ENCODE measurements at places on chromosomes 4 and X.
A peak's percentile ranks its signal among the peaks of the same experiment; 100 is the strongest.

GRCh38 chrX:120692319-120692718 is 62.5 kb upstream of the C1GALT1C1 start:
- no peak for DNase-seq

GRCh38 chr4:26321373-26322221 is 783 bp downstream of the RBPJ start:
- no peak for DNase-seq

DNA sequence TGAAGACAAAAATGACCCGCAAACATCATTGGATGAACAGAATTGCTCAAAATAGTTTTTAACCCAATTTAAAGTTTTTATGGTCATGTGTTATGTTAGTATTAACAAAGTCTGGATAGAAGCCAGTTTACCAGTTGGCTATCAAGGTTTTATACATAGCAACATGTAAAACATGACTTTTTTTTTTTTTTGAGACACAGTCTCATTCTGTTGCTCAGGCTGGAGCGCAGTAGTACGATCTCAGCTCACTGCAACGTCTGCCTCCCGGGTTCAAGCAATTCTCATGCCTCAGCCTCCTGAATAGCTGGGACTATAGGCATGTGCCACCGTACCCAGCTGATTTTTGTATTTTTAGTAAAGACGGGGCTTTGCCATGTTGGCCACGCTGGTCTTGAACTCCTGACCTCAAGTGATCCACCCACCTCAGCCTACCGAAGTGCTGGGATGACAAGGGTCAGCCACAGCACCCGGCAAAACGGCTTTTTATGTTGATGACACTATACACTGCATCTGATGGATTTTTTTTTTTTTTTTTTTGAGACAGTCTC is 3.4 kb downstream of the SAT1 start:
- no peak for DNase-seq

DNA sequence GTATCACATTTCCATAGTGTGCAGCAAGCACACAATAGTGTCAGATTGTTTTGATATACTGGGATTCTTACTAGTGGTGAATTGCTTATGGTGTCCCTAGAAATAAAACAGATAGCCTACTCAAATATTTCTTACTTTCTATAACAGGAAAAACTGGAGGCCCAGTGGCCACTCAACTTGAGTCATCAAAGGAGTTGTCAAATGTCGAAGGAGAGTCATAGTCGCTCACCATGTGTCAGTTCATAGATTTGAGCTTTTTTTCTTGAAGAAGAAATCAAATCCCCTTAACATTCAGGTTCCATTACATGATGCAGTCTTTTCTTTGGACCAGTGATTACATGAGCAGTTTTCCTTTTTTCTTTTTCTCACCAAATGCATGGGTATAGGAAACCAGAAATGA is 1271.0 kb downstream of the RAPGEF2 start:
- DNase-seq, result no peak

GRCh38 chrX:40282946-40283660 is 185.3 kb upstream of the BCOR start:
- no peak for DNase-seq

DNA sequence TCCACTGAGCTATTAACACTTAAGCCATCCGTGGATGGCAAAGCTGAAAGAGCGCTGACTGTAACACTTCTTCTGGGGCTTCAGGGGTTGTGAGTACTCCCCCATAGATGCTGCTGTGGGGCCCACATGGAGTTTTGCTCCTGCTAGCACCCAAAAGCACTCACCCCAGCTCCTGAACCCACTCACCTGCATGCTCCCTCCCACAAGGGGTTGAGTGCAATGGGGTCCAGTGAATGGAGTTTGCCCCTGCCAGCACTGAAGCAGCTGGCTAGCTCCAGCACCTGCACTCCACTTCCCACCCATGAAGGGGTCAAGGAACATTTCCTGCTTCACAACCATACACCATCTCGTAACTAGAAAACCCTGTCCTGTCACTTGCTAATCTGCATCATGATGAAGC is 78.9 kb downstream of the IL21 start:
- no peak for DNase-seq

DNA sequence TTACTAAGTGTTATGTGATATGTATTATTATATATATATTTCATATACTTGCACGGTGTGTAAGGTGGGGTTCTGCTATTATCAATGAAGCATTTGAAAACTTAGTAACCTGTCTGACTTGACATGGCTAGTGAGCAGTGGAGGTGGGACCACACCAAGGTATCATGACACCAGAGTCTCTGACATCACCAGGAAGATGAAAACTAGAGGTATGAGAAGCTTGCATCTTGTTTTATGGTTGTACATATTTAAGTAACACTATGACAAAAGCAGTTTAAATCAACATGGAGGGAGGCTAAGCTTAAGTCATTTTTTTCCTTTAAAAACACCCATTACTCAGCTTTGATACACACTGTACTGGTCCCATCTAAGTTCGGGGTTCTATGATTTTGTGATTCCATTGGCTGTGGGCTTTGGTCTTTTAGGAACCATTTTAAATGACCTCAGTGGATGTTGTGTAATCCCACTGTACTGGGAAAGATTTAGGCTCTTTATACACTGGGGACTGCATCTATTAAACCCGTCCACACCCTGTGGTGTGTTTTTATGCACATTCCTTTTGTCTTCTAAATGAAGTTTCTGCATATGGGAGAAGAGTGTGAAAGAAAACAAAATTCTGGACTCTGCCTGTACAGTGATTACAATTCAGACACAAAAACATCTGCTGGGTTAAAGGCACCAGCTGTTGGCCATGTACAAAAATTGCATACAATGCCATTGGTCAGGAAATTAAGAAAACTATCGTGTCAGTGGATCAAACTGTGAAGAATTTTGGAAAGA is 570.6 kb downstream of the SPRY1 start:
- no peak for DNase-seq

GRCh38 chr4:94298725-94299252 is 43.8 kb downstream of the HPGDS start:
- DNase-seq, result no peak

DNA sequence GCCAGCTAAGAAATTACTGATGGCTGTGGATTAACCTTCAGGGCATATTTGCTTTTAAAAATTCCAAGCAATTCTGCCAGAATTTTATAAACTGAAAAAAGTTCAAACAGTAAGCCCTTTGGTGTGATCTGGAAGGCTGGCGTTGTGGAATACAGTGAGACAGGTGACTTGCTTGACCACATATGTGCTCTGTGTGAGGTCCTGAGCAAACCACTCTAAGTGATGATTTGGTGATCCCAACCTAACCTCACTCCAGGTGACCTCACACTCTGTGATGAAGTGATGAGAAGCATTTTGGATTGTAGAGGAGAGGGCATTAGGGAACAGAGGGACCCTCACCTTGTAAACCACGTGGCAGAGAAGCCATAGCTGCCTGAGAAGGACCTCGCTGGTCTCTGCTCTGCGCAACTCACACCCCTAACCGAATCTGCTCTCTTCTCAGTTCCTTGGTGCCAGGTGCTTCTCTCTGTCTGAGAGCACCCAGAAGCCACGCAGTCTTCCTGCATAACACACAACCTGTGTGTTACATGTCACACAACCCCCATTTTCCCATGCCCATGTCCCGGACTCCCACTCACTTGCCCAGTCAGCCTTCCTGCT is 106.3 kb downstream of the ENPP6 start:
- DNase-seq, result no peak

GRCh38 chrX:120297923-120298322 is 13.3 kb downstream of the TMEM255A start:
- DNase-seq, result no peak

DNA sequence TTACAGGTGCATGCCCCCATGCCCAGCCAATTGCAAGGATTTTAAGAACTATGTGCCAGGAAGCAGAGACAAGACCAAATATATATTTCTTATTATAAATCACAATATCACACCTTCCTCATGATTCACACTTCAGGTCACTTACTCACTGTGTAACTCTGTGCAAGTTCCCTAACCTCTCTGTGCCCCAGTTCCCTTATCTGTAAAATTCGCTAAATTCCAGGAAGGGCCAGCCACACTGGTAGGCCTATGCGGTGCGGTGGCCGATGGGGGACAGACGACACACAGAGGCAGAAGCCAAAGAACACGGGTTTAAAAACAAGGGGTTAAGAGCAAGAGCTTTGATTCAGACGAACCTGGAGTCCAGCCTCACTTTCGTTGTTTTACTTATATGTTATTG is 2.8 kb downstream of the TRIM2 start:
- peak; percentile 44 for DNase-seq

- DNase-seq, result no peak
Observed at GRCh38 chrX:21255032-21255618, 119.1 kb upstream of the CNKSR2 start.

DNA sequence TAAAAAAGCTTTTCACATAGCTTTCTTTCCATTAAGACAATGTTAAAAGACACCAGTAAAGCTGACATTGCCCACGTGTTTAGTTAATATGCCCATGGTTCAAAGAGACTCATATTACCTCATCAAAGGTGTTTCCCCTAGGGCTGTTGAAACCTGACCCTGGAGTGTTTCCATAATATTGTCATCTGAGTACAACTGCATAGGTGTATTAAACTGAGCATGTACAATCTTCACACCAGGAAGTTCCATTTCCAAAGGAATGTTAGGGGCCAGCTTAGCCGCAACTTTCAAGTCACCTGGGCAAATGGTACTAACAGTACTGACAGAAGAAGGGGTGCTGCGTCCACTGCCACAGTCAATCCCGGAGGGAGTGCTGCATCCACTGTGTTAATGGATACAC is 27.1 kb downstream of the PDLIM3 start:
- no peak for DNase-seq

GRCh38 chr4:7750523-7750922 is 189.1 kb downstream of the AFAP1 start:
- no peak for DNase-seq

DNA sequence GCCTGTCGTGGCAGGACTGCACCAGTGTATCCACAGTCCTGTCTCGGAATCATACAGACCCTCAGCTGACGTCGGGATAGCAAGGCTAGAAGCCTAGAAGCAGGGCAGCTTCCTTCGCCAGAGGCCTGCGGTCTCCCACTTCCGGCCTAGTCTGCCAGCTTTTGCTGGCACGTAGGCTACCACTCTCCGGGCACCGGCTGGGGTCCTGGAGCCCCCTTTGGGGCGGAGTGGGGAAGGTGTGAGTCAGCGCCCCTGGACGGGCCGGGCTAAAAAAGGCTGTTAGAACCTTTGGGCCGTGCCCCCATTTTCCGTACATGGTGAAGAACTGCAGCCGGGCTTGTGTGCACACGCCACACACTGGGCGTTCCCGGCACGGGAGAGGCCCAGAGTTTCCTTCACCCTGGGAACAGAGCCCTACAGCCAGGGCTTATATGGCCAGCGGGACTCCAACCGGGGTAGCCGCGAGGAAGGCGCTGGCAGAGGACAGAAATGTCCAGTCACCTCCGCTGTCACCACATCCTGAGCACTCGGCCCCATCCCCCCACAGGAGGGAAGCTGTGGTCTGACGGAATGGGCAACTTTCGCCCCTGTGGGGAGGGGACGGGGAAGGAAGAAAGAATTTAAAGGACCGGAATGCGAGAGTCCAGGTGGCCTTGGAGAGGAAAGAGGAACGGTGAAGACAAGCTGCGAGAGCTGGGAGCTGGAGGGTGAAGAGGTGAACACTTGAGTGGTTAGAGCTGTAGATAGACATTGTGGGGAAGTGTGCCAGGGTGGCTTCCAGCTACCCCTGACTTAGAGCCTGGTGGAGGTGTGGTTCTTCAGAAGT is 4.6 kb downstream of the MAGIX start:
- peak; percentile 65 for DNase-seq

DNA sequence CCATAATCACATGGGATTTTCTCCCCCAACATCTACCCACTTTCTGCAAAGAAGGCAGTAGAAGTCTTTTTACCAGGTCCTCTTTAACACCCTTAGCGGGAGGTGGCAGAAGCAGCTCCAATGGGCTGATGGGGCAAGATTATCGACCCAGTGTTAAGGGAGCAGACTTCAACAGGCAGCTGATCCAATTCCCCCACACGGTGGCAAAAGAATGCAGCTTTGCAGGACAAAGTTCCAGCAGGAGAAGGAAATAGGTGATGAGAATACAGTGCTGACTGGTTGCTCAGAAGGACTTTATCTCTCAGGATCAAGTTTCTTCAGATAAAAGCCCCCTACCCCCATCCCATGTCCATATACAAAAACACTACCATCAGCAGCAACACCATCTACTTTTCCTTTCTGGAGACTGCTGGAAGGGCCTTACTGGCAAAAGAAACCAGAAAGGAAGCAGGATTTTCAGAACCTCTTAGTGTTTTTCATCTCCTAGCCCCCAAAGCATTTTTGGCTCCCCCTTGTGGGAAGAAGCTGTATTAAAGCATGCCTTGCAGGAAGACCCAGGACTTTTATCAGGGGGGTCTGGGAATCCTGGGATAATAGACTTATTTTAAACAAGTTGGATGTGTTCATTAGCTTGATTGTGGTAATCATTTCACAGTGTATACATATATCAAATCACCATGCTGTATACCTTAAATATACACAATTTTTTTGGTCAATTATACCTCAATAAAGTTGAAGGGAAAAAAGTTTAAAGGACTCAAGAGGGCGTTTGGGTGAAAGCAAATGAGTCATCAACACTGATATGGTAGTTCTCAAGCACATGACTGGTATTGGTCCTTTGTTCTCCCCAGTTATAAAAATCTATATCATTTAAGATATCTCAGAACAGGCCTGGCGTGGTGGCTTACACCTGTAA is 146.4 kb downstream of the GPC3 start:
- no peak for DNase-seq

DNA sequence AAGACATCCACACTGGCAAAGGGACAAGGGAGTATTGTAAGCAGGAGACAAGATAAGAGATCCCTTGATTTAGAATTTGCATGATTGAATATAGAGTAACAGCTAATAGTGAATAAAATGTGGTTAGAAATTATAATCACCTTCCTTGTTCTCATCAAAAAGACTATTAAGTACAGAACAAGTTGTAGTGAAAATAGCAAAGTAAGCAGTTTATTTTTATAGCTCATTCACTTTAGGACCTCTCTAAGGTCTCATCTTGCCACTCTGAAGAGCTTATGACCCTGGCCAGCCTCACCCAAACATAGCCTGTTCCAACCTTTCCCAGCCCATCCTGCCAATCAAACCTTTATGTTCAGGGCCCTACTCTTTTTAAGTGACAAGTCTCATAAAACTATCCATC is 30.6 kb downstream of the MID2 start:
- DNase-seq, result no peak

- no peak for DNase-seq
Observed at GRCh38 chrX:128436397-128437103, 384.3 kb upstream of the ACTRT1 start.

DNA sequence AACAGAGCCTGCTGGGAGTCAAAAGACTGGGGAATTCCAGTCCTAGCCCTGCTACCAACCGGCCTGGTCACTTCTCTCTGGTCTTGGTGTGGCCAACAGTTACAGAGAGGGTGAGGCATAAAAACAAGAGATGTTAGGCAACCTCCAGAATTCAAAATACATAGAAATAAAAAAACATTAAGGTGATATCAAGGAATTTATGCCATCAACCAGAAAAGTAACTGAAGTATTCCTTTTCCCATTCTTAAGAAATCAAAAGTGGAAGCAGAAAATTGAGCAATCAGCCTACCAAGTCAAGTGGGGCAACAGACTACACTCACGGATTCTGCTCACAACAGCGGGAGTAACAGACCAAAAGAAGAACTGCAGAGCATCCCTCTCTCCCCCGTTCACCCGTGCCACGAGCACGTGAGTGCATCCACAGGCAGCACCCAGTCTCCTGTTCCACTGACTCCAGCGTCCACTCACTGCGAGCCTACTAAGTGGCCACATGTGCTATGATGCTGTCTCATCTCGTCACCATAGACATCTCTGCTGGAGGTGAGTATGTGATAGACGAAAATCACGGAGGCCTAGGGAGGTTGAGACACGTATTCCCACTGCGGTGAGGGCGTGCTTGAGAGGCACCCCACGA is 29.3 kb downstream of the AFAP1 start:
- no peak for DNase-seq
